Activated CD8-positive, alpha-beta memory T cell treated with anti-CD3 and anti-CD28 coated beads for 24 hours (primary cell): ENCODE measurements at places on chromosomes 4 and X.
A peak's percentile ranks its signal among the peaks of the same experiment; 100 is the strongest.

GRCh38 chr4:120886191-120886590, 36.3 kb downstream of the PRDM5 start:
- no peak for DNase-seq

GRCh38 chr4:112508356-112508755, 7.6 kb downstream of the NEUROG2 start:
- DNase-seq, result no peak

- DNase-seq, result no peak
Measured at GRCh38 chrX:68703846-68704245, 56.4 kb downstream of the STARD8 start.

GRCh38 chr4:3637326-3638016, 105.2 kb upstream of the LRPAP1 start:
- DNase-seq, result no peak

- DNase-seq, result no peak
Measured at GRCh38 chr4:151721466-151721865, 39.3 kb downstream of the GATB start.

GRCh38 chr4:3291411-3291968, 1.3 kb upstream of the RGS12 start:
- no peak for DNase-seq

- no peak for DNase-seq
Measured at GRCh38 chrX:97266406-97267121, 382.9 kb downstream of the RPA4 start.

GRCh38 chr4:56042225-56042624, 93.5 kb downstream of the CEP135 start:
- DNase-seq, result no peak

DNA sequence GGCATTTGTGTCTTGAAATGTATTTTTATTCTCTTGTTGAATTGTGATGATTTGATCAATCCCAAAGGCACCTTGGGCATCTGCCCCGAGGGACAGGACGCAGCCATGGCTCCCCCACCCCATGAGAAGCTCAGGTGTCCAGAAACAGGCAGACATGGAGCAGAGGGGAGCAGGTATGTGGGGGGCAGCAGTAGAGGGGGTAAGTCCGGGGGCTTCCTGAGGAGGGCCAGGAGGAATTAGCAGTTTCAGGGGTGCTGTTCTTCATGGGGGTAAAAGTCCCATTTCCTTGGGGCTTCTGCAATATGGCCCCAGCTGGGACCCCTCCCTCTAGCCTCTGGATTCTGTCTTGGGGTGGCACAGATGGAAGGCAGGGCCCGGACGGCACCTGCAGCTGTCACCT, 67.0 kb upstream of the HMX1 start:
- DNase-seq, result no peak

GRCh38 chr4:53653484-53654053, 62.3 kb upstream of the LNX1 start:
- no peak for DNase-seq

GRCh38 chr4:85391589-85392410, 83.2 kb upstream of the ARHGAP24 start:
- no peak for DNase-seq

DNA sequence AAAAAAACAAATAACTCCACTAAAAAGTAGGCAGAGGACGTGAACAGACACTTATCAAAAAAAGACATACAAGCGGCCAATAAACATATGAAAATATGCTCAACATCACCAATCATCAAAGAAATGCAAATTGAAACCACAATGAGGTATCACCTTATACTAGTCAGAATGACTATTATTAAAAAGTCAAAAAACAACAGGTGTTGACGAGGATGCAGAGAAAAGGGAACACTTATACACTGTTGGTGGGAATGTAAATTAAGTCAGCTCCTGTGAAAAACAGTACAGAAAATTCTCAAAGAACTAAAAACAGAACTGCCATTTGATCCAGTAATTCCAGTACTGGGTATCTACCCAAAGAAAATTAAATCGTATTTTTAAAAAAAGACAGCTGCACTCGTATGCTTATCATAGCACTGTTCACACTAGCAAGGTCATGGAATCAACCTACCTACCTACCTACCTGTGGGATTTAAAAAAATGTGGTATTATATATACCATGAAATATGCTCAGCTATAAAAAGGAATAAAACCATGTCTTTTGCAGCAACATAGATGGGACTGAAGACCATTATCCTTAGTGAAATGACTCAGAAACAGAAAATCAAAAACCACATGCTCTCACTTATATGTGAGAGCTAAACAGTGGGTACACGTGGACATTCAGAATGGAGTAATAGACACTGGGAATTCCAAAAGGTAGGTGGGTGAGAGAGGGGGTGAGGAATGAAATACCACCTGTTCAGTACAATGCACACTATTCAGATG, 24.8 kb upstream of the PTPN13 start:
- no peak for DNase-seq

DNA sequence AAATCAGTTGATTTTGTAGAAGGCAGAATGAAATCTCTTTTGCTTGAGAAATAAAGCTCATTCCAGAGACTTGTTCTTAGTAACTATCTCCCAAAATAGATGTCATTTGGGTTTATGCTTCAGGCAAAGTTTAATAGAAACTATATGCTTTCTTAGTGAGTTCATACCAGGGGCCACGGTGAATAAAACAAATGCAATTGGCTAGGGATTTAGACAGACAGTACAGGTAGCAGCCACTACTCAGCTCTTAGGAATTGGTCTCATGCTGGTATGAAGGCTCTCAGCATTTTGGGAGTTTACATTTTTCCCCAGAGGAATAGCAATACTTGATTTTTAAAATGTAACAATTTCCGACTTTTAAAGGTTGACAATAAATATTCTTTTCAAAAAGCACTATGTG, 27.0 kb downstream of the GYPA start:
- no peak for DNase-seq

DNA sequence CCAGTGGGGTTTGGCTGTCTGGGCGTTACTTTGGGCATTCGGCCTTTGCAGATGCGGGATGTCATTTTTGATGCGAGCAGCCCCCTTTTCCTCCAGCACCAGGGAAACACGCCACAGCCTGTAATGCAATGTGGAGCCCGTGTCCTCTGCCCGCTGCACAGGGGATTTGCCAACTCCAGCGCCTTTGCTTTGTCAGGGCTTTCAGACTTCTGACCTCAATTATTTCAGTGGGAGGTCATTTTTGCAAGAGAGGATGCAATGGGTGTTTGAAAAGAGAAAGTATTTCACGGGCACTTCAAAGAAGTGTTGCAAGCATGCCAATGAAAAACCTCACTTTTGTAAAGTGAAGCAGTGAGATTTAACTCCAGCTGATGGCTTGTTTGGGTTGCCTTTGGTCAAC, 11.5 kb downstream of the CLCN4 start:
- no peak for DNase-seq

GRCh38 chrX:110568441-110568840, 209.8 kb downstream of the RTL9 start:
- DNase-seq, result no peak

DNA sequence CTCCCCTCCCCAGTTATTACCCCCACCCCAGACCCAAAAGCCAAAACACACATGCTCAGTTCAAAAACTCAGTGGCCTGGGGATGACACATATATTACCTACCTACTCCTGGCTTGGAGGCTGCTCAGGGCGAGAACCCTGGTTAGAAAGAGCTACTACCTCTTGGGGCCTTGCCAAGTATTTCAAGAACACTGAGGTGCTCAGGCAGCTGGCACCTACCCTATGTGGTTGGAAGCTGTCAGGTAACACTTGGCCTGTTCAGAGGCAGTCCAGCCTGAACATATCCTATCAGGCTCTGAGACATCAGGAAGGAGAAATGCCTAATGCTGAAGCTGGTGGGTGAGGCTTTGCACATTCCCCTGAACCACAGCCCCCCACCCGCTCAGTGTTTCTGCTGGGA, 4.9 kb downstream of the BCAP31 start:
- no peak for DNase-seq

GRCh38 chrX:112874614-112875013, 34.0 kb upstream of the AMOT start:
- no peak for DNase-seq

GRCh38 chrX:146707781-146708180, 101.8 kb upstream of the CXorf51B start:
- DNase-seq, result no peak

DNA sequence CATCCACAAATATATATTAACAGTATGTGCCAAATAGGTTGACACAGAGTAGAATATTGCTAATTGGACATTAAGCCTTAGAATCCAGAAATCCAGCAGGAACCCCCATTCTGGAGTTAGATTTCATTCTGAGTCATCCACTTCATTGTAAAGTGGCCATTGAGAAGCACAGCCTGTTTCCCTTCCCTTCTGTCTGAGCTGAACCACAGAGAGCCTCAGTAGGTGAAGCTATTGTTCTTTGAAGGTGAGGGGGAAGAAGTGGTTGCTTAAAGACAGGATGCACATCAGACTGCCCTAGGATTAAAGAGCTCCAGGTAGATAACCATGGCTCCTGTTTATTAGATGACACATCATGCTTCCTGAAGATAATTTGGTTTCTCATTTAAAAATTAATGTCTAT, 30.6 kb upstream of the MCF2 start:
- no peak for DNase-seq

GRCh38 chr4:87093443-87094123, 126.8 kb downstream of the KLHL8 start:
- DNase-seq, result peak; percentile 68

DNA sequence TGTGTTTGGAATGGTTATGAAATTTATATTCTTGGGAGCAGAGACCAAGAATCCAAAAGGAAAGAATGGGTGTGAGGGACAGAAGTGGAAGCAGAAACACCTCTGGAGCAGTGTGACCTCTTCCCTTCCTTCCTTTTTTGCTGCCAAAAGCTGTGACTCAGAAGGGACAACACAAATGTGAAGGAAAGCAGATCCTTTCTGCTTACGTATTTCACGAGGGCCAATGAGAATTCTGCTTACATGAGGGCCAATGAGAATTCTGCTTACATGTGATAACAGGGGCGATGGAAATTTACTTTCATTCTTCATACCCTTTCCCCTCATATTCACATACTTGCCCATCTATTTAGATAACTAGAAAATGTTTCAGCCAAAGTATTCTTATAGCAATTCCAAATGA, 404.6 kb downstream of the PRDM5 start:
- no peak for DNase-seq

GRCh38 chr4:159400558-159401225, 297.8 kb downstream of the RAPGEF2 start:
- DNase-seq, result no peak

DNA sequence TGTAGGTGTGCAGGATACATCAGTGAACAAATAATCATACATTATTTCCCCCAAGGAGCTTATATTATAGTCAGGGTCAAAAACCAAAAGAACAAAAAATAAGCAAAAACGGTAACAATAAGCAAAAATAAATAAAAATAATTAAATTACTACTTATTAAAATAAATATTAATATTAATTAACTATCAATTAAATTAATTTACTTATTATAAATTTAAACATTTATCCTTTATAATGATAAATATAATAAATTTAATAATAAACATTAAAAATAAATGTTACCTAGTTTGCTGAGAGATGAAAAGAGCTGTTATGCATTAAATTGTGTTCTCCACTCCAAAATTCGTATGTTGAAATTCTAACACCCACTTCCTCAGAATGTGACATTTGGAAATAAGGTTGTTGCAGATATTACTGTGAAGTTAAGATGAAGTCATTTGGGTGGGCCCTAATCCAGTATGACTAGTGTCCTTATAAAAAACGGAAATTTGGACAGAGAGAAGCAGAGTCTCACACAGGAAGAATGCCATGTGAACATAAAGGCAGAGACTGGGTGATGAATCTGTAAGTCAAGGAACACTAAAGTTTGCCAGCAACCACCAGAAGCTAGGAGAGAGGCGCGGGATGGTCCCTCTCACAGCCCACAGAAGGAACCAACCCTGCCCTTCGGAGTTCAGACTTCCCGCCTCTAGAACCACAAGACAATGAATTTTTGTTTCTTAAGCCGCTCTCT, 67.2 kb upstream of the IBSP start:
- DNase-seq, result no peak

- DNase-seq, result no peak
Measured at GRCh38 chr4:25792200-25792791, 70.5 kb downstream of the SEL1L3 start.

- no peak for DNase-seq
Measured at GRCh38 chr4:48804584-48805301, 24.7 kb upstream of the FRYL start.

GRCh38 chrX:8189096-8189830, 18.2 kb upstream of the VCX2 start:
- no peak for DNase-seq

- DNase-seq, result no peak
Measured at GRCh38 chr4:27366104-27366823, 505.6 kb downstream of the STIM2 start.

GRCh38 chr4:1756079-1756478, 34.8 kb downstream of the TACC3 start:
- DNase-seq, result no peak

DNA sequence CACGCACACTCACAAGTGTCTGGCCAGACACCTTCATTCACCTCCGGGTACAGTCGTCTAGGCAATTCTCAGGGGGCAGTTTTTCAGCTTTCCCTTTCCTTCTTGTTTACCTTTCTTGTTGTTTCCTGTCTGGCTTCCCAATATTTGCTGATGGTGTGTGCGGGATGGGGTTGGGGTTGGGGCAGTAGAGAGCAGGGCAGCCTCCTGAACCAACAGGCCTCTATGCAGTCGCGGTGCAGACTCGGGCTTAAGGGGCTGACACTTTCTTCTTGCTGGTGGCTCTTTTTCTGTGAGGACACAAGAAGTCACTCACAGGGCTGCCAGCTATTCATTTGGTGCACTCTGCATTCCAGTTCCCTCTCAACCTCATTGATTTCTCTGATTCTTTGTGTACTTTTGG, 56.4 kb downstream of the NBDY start:
- DNase-seq, result no peak

GRCh38 chr4:123913598-123913997, 517.0 kb downstream of the SPRY1 start:
- no peak for DNase-seq

DNA sequence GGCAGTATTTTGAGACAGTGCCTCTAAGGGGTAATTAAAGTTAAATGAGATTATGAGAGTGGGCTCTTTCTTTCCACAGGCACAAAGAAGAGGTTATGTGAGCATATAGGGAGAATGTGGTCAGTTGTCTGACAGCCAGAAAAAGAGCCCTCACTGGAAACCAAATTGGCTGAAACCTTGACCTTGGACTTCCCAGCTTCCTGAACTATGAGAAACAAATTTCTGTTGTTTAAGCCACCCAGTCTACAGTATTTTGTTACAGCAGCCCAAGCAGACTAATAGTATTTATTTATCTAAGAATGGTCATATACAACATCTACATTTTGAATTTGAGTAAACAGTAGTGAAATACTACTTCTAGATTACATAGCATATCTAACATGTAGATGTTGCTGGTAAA, 473.8 kb downstream of the IL15 start:
- DNase-seq, result no peak

- DNase-seq, result no peak
Measured at GRCh38 chr4:69649629-69650028, 3.4 kb downstream of the UGT2A1 start.
